ENCODE measurements at places on chromosomes 6 and 20.

DNA sequence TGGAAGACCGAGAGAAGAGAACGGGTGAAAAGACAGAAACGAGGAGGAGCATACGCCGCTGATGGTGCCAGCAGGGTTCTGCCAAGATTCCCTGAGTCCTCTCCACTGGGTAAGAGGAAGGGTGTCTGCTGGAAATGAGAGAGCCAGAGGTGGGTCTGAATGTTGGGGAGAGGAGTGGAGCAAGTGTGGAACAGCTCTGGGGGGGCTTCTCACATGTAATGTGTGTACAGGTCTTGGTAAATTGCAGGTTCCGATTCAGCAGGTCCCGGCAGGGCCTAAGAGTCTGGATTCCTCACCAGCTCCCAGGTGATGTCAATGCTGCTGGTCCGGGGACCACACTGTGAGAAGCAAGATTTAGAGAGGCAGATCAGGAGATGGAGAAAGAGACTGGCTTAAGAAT is 1.5 kb upstream of the EBF4 start:
- no peak for DNase-seq

- no peak for DNase-seq
Observed at GRCh38 chr6:125528621-125529041, 220.8 kb upstream of the HEY2 start.

- DNase-seq = no peak
Observed at GRCh38 chr6:39853604-39854003, 61.4 kb downstream of the DAAM2 start.

DNA sequence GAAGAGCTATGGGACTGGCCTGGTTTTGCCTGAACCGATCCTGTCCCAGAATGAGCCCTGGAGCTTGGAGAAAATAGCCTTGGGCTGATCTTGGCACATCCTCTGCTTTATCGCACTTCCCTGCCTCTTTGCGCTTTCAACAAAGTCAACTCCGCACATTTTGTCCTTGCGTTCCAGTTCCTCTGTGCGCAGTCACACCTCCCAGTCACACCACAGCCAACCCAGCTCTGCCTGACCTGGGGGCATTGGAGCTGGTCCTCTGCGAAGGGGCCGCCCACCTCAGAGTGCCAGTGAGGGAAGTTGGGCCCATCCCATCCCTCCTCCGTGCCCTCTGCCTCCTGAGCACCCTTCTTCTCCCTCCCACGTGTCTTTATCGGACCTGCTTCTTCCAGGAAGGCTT is 16.9 kb upstream of the UQCC2 start:
- DNase-seq = no peak

DNA sequence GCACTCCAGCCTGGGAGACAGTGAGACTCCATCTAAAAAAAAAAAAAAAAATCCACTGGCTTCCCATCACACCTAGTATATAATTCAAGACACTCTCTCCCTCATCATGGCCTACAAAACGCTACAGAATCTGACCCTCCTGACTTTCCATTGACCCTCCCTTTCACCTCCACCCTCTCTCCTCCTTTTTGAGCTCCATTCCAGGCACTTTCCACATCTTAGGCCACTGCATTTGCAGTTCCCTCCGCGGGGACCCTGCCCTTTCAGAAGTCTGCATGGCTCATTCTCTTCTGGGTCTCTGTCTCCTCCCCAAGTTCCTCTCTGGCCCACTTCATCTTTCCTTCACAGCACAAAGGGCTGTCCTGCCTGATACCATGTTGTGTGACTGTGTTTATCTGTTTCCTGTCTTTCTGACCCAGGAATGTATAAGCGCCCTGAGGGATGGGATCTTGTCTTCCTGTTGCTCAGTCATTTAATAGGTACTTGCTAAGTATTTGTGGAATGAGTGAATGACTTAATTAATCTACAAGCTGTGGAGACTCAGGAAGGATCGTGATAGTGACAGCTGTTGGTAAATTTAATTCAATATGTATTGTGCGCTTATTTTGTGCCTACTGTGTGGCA is 35.2 kb downstream of the NCR2 start:
- no peak for DNase-seq

DNA sequence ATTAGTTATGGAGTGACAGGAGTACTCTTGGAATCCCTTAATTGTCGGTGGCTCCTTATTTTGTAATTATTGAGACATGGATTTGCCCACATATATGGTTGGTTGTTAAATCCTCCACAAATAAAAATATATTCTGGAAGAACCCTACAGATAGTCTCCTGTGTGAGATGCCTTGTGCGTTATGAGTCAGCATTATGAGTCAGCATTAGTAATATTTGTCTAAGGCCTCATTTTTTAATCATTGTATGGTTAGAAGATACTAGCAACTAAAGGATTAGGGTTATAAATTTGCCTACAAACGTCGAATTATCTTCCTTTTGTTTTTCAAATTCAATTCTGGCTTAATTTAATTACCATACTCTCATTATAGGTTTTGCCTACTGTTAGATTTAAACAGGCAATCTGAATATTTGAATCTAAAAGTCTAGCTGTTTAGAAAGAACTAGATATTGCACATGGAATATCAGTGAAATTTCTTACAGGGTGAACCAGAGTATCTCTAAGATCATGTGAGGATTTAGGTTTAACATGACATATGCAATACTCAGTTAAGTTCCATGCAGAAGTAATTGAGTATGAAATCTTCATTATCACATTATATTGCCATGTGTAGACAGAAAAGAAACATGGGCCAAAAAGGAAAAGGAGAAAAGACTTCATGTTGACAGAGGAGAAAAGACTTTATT is 5.9 kb downstream of the C6orf58 start:
- DNase-seq = peak; percentile 39

DNA sequence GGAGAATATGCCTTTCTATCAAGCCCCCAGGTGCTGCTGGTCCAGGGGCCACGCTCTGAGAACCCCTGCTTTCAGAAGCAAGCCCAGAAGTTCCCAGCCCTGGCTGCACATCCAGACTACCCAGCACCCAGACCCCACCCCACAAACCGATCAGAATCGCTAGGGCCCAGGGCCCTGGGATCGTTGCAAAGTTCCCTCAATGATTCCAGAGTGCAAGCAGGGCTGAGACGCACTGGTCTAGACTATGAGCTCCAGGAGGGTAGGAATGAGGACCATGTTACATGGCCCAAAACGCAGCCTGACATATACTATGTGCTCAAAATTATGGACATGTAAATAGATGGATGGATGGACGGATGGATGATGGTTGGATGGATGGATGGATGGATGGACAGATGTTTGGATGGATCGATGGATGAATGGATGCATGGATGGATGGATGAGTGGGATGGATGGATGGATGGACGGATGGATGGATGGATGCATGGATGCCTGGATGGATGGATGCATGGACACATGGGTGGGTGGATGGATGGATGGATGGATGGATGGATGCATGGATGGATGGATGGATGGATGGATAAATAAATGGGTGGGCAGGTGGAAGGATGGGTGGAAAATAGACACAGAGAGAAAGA is 194.1 kb downstream of the PREX1 start:
- no peak for DNase-seq
